ENCODE measurements at places on chromosomes 7 and 10.

- no peak for DNase-seq
These were observed 238.2 kb downstream of the CELF2 start for GRCh38 chr10:11255796-11256444.

- DNase-seq, result no peak
These were observed 247.0 kb downstream of the TRIL start for GRCh38 chr7:28711114-28711513.

- no peak for DNase-seq
These were observed 306.9 kb downstream of the ELMO1 start for GRCh38 chr7:37141742-37142141.

DNA sequence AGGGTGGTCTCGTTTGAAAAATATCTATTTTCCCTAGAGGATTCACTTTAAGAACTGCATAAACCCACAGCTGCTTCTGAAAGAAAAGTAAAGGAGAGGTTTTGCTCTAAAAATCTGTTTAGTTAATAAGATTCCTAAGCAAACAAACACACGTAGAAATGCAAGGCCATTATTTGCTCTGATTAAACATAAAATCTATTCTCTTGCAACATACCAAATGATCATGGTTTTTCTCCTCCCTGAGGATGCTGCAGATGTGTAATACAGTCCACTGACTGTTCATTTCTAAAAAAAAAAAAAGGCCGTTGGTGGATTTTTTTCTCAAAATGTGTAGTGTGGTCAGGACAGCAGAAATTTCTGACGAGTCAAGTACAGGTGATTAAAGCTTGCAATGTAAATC lies 98.6 kb downstream of the BUB3 start:
- DNase-seq, result no peak

DNA sequence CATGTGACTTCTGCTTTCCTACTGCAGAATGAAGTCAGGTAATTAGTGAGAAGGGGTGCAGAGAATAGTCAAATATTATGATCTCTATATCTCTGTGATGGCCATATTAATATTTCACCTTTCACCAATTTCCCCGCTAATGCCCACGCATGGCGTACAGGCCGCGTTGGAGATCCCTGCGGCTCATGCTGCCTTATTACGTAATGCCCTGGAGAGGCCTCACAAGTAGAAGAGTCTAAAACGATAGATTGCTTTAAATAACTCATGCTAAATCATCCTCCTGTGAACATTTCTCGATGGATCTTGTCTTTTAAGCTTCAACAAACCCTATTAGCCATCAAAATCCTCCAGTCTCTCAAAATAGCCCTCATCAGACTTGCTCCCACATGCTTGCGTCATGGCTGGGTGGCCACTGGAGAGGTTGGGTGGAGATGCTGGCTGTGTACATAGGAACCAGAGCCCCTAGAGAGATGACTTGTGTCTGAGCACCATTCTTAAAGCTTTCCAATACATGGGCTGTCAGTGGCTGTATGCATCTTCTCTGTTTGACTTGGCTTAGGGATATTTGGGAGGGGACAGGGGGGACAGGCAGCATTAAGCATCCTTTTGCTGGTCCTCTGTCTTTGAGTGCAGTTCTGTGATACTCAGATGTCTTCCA lies 79.5 kb upstream of the INSYN2A start:
- DNase-seq, result no peak

Measured in central memory CD4-positive, alpha-beta T cell (primary cell).